ENCODE measurements at places on chromosomes 3 and 15.

DNA sequence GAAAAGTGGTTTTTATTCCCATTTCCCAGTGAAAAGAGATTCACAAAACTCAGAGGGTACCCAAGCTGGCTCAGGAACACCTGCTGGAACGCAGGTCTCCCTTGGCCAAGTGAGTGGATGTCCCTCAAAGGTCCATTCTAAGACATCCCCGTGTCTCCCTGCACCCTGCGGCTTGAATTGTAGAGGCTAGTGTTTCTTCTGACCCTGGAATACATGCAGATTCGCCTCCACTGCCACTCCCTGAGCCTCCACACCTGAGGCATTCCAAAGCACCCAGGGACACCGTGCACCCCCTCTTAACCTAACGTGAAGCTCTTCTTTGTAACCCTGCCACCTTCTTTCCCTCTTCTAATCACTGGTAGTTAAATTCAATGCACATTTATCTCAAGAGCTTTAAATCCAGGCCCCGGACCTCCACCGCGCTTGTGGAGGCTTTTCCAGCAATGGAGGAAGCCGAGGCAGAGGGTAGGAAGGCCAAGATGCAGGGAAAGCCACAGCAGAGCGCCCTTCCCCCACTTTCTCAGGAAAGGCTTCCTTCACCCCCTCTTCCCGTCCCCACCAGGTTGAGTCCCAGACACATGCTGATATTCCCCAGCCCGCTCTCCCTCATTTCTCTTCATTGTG is 590 bp upstream of the ITGA11 start:
- DNase-seq, result no peak

GRCh38 chr3:194991338-194991654 is 279.7 kb downstream of the XXYLT1 start:
- DNase-seq, result no peak

GRCh38 chr3:4711680-4711992 is 218.5 kb downstream of the ITPR1 start:
- DNase-seq, result no peak

GRCh38 chr3:133506215-133506901 is 67.1 kb upstream of the CDV3 start:
- DNase-seq, result no peak

GRCh38 chr3:67018105-67018788 is 20.1 kb downstream of the KBTBD8 start:
- no peak for DNase-seq

DNA sequence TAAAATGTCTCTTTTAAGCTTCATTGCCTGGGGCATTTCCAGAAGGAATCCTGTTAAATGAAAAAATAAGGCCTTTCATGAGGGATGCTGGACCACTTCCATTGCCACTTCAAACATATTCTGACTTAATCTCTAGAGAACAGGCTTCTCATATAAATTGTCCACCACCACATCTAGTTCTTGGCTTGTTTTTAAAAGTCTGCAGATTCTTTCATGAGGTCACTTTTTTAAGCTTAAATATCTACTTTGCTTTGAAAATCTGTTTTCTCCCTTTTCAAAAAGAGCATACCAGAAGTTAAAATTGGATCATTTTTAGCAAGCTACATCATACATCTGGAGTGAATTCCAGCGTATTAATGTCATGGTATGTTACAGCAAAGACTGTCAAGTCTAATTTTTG is 131.6 kb downstream of the C3orf70 start:
- DNase-seq, result no peak

GRCh38 chr3:149432149-149432548 is 42.3 kb upstream of the TM4SF4 start:
- DNase-seq, result no peak

- no peak for DNase-seq
These were observed 186.8 kb downstream of the CPNE4 start for GRCh38 chr3:131847966-131848510.

- no peak for DNase-seq
These were observed 162.4 kb upstream of the GALNT15 start for GRCh38 chr3:16012086-16012485.

DNA sequence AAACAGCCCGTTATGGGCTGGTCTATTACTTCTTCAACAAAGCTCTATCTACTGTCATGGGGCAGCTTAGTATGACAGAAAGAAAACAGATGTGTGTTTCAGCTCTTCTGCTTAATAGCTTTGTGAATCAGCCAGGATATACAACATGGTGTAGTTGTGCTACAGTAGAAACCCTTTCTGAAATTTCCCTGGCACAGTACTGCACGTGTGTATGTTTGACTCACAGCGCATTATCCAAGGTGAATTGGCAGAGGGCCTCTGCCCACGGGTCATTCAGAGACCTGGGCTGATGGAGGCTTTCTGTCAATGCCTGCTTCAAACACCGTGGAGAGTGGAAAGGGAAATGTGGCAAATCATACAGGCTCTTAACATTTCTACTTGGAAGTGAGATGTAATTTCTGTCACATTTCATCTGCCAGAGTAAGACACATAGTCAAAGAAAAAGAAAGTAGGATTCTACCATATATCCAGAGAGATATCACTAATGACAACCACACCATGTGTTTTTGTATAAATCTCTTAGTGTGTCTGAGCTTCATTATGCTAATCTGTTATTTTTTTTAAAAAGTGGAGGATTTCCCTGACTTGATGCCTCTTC is 505.1 kb downstream of the CNTN4 start:
- no peak for DNase-seq

- DNase-seq, result no peak
These were observed 45.6 kb downstream of the SST start for GRCh38 chr3:187624588-187624987.

GRCh38 chr3:65875393-65876027 is 163.2 kb downstream of the MAGI1 start:
- DNase-seq, result no peak

DNA sequence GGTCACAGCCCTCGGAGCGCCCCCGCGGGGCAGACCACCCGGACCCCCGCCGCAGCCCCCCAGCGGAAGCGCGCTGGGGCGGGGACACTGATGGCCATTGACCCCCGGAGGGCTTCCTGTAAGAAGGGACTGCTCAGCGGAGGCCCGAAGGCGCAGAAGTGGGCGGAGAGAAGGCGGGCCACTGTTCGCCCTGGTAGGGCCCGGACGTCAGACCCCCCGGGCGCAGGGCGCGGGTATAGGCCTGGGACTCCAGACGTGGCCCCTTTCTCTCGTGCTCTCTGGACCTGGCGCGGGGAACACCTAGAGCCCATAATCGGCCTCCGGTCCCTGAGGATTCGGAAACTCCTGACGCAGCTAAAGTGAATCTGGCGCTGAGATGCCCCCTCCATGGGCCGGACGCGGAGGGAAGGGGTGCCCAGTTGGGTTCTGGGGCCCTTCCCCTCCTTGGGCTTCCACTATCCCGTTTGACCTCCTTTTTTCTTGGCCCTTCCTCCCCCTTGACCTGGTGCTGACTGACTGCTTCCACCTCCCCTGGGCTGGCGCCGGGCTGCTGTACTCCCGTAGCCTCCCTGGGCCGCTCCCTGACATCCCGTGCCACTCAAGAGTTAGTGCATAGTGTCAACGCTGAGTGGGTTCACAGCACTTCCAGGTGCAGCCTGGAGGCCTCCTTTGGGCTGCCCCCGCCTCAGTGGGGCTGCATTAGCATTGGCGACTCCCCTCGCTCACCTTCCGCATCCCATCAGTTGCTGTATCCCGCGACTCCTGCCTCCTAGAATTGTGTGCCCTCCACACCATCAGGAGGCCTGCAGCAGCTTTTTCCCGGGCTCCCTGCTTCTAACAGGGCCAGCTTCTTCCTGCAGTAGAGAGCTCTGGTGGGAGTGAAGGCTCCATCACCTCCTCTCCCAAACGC is 694 bp downstream of the ABTB1 start:
- DNase-seq, result peak; percentile 43

DNA sequence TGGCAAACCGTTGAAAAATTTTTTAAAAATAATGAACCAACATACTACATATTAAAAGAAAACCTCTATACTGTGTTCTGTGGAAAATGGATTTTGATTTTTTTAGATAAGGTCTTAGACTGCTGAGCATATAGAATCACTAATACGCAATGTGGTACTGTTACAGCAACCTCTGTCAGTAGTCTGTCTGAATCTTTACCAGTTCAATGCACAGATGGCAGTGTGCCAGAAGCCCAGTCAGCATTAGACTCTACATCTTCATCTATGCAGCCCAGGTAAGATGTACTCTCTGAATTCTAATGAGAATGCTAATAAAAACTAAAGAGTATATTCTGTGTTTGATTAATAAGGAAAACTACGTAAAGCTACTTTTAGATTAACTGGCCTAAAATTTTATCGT is 31.3 kb upstream of the FAH start:
- no peak for DNase-seq

DNA sequence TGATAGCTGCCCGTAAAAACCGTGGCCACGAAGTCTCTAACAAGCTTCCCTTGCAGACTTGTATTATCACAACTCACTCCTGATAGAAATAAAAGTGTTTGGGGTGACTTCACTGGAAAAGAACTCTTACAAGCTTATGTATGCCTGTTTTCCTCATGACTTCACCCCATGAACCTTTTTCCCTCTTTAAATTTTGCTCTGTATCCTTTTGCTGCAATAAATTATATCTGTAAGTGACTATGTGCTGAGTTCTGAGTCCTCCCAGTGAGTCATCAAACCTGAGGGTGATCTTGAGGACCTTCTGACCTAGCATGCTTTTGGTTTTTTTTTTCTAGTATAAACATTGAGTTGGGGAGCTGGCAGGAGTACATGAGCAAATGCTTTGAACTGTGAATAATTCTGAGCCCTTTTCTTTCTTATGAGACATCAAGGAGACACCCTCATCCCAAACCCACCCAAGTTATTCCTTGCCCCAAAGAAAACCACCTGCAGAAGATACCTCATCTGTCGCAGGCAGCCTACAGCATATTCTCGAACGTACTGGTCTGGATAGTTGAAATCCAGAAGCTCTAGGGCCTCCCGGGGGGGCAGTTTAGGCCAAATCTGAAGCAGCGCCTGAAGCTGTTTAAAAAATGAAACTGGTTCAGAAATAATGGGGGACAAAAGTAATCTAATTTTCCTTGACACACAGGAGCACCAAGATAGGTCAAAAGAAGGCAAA is 85.9 kb downstream of the FAIM start:
- DNase-seq, result no peak

GRCh38 chr3:17013571-17013970 is 128.8 kb downstream of the PLCL2 start:
- no peak for DNase-seq

- DNase-seq, result no peak
These were observed 48.4 kb upstream of the CCK start for GRCh38 chr3:42314411-42314810.

DNA sequence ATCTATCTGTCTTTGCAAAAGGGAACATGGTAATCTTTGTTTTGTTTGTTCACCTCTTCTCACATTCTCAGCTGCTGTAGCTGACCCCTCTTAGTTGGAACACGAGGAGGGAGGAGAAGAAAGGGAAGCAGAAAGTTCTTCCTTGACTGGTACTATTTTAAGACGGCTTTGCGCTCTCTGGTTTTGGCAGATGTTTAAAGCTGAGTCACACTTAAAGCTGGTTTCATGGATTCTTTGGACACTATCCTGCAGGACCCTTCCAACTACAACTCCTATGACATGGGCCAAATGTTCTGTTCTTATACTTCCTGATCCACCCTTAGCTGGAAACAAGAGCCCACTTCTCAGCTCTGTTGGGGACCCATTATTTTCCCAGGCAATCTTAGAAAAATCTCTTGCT is 40.6 kb upstream of the FXR1 start:
- no peak for DNase-seq

DNA sequence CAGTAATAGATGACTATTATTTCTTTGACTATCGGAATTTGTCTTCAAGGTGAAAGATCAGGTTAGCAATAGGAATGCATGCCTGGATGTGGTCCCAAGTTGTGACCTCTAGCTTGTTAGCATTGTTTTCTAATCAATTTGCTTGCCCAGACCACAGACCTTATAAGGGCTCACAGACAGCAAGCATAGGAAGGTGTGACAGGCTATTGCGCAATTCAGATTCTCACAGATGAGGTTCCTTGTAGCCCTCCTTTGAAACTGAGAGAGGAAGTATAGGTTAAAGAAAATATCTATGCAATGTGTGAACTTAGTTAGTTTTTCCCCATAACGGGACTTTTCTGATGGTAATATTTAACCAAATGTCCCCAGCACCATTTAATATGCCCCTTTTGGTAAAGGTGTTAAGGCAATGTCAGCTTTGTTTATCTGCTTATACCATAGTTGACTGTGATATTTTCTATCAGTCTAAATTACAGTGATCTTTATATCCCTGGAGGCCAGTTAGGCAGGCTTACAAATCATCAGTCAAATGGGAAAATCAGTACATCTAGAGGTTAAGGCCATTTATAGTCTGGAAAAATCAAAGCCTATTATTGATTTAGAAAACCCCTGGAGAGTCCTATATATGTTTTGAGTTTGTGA is 168.1 kb upstream of the MBNL1 start:
- no peak for DNase-seq

GRCh38 chr3:90184861-90185260 is 1077.4 kb downstream of the EPHA3 start:
- DNase-seq, result no peak

GRCh38 chr15:51992953-51993352 is 21.4 kb upstream of the LEO1 start:
- DNase-seq, result no peak

- DNase-seq, result no peak
These were observed 17.4 kb downstream of the PLXNB1 start for GRCh38 chr3:48412375-48413001.

DNA sequence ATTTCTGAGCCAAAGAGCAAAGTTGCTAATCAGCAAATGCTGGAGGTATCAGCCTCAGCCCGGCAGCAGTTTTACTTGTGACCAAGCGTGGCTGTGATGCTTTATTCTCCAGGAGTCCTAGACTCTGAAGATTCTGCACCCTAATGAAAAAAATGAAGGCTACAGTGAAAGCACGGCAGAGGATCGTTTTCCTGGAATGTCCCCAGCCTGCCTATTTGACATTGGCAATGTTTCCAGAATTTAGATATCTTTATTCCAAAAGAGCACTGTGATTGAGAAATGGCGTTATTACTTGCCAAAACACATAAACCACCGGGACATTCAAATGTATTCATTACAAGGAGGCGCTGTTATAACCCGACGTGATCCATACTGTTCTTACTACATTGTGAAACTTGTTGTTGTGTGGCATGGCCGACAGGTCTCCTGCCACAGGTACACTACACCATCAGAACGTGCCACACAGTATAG is 263.8 kb downstream of the SLCO3A1 start:
- no peak for DNase-seq

DNA sequence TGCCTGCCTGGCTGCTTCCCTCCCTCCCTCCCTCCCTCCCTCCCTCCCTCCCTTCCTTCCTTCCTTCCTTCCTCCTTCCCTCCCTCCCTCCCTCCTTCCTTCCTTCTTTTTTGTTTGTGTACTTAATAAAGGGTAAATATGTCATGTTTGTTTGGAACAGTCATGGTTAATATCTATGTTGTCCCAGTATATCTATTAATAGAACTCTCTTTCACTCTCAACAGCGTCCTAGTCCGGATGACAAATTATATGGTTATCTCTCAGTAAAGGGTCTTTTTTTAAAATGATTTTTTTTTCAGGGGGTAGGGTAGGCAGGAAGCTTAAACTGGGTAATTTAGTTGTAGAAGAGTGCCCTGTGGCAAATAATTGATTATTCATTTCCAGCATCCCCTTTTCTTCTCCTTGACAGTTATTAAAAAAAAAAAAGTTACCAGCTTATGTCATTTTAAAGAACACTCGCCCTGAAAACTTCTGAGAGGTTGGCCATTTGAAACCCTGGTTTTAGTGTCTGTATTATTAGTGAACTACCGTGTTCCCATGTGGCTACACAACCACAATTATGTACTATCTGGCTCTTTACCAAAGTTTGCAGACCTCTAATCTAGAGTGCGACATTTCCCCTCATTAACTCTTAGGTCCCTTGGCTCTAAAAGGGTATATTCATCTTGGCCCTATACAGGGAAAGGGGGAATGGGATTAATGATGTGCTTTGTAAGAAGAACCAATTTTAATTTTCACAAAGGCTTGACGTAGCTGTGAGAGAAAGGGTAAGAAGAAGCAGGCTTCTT is 13.7 kb downstream of the TAGLN3 start:
- DNase-seq, result no peak

Measured in stimulated activated CD8-positive, alpha-beta memory T cell treated with anti-CD3 and anti-CD28 coated beads, Interleukin-7, amount 100 ng/mL, for 4 hours (primary cell).